Lung microvascular endothelial cell (primary cell): ENCODE measurements at places on chromosomes 1 and 21. TPM values are rescaled to one million over a fixed set of nuclear protein-coding genes. Genes with fewer than 3 reads are reported as not detected.

- DNase-seq, result no peak
These were observed 37.7 kb upstream of the IPO9 start for GRCh38 chr1:201791051-201791778.

- DNase-seq, result no peak
These were observed 136.7 kb upstream of the RAVER2 start for GRCh38 chr1:64608005-64608650.

- no peak for DNase-seq
These were observed 393.0 kb upstream of the PLXNA2 start for GRCh38 chr1:208637181-208637580.

DNA sequence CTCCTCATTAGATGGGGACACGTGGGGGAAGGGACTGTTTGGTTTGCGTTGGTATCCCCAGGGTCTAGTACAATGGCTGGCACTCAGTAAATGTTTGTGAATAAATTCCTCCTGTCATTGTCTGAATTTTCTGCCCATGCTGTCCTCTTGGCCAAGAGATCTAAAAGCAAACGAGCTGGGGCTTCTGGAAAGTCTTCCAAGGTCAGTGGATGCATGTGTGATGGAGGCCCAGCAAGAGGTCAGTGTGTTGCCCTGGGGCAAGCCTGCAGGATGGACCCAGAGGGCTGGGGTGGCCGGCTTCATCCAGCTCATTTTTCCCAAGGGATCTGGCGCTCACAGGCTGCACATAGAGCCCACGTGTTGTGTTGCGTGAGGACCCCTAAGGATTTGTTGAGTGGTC lies 30.0 kb upstream of the JUN start:
- DNase-seq, result peak; percentile 85

GRCh38 chr1:48617252-48617651 lies 145.2 kb upstream of the SPATA6 start:
- DNase-seq, result no peak

DNA sequence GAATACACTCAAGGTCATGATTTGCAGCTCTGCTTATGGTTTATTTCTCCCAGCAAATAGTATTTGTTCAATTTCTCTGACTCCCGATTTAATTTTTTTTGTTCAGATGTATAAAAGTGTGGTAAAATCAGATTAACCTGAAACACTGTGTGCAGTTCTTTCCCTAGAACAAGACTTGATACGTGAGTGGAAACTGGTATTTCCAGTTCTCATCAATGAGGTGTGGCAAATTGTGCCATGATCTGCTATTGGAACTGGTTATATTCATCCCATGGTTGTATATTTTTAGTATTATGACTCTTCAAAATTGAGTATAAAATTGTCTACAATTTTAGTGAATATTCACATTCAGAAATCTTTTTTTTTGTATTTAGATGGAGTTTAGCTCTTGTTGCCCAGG lies 76.8 kb upstream of the IVNS1ABP start:
- no peak for DNase-seq

- no peak for DNase-seq
These were observed 158.0 kb upstream of the PROX1 start for GRCh38 chr1:213829780-213830179.

- no peak for DNase-seq
These were observed 670 bp downstream of the ST3GAL3 start for GRCh38 chr1:43708002-43708410.

Gene MNDA
- not detected in 2 replicates for total RNA-seq

Gene ACTL8
- total RNA-seq, result not detected in 2 replicates

Gene RAB13
- 36.8 and 45.2 TPM in 2 replicates for total RNA-seq

Gene MATN1
- under 0.01 TPM in 2 replicates for total RNA-seq

Gene PCP4L1
- total RNA-seq, result not detected in 2 replicates

Gene SPRR3
- total RNA-seq, result not detected in 2 replicates
